ENCODE measurements at places on chromosomes 7 and 10.

GRCh38 chr7:105934572-105935185, 28.4 kb upstream of the CDHR3 start:
- no peak for DNase-seq

- no peak for DNase-seq
Observed at GRCh38 chr7:19587291-19587690, 121.5 kb downstream of the POLR1F start.

GRCh38 chr10:4532976-4533375, 293.0 kb upstream of the AKR1E2 start:
- DNase-seq, result no peak

DNA sequence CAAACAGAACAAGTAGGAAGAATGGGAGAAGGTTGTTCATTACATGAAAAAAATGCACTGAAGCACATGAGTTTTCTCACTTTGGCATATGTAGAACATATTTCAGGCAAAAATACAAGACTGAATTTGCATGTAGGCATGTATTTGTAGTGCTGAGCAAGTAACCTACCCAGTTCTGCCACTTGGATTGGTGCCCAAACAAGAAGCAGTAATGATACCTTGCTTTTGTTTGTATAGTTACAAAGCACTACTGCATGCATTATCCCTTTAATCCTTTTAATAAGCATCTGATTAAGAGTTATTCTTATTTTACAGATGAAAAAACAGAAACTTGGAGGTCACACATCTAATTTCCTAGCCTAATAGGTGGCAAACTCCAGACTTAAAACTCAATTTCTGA, 23.1 kb upstream of the CTTNBP2 start:
- DNase-seq, result no peak
